Neural crest cell (in vitro differentiated cells): ENCODE measurements at places on chromosomes 11 and 22. TPM values are rescaled to one million over a fixed set of nuclear protein-coding genes. Genes with fewer than 3 reads are reported as not detected.
A peak's percentile ranks its signal among the peaks of the same experiment; 100 is the strongest.

- H3K27me3 ChIP-seq = no peaks in the 10 kb centered on the region
- DNase-seq = no peak
- H3K27ac ChIP-seq = no peak overlapping the region
- H3K4me3 ChIP-seq = no peak overlapping the region
Measured at GRCh38 chr22:36097880-36098279, 62.7 kb downstream of the APOL3 start.

Gene PIWIL4
- total RNA-seq = 0.68 and 0.72 TPM in 2 replicates

- H3K4me1 ChIP-seq = peaks cover 9% of the 10 kb centered on the region
- DNase-seq = no peak
- H3K36me3 ChIP-seq = peaks cover 2% of the 10 kb centered on the region
- H3K27me3 ChIP-seq = peaks cover 3% of the 10 kb centered on the region
Measured at GRCh38 chr11:45178890-45179671, 32.6 kb downstream of the PRDM11 start.

GRCh38 chr11:22203281-22203680 lies 10.4 kb downstream of the ANO5 start:
- no peak overlapping the region for H3K27ac ChIP-seq
- H3K27me3 ChIP-seq = no peaks in the 10 kb centered on the region
- no peak overlapping the region for H3K4me3 ChIP-seq
- H3K4me1 ChIP-seq = no peaks in the 10 kb centered on the region
- no peak for DNase-seq
- H3K36me3 ChIP-seq = no peaks in the 10 kb centered on the region

- no peak overlapping the region for H3K27ac ChIP-seq
- H3K27me3 ChIP-seq = no peaks in the 10 kb centered on the region
- no peak overlapping the region for H3K4me3 ChIP-seq
- no peaks in the 10 kb centered on the region for H3K36me3 ChIP-seq
- peaks cover 29% of the 10 kb centered on the region for H3K4me1 ChIP-seq
Measured at GRCh38 chr11:131597890-131598289, 227.5 kb downstream of the NTM start.

DNA sequence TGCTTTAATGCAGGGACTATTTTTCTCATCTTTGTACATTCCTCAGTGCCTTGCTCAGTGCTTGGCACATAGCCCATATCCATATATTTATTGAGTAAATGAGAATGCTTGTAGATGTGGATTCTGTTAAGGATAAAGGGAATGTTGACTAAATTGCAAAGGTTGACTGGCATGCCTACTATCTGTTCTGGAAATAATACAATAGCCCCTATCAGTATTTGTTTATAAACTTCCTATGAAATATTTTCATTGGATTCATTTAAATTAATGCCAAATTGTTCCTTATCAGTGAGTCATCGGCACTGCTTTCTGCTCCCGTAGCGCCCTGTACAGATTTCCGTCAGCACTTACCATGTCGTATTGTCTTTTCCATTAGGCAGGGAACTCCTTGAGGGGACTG lies 8.0 kb downstream of the RNF121 start:
- no peaks in the 10 kb centered on the region for H3K4me1 ChIP-seq
- no peak overlapping the region for H3K27ac ChIP-seq
- H3K36me3 ChIP-seq = no peaks in the 10 kb centered on the region
- no peak for DNase-seq
- no peak overlapping the region for H3K4me3 ChIP-seq

Gene OR2AT4
- not detected in 2 replicates for total RNA-seq

Gene SAA1
- not detected in 2 replicates for total RNA-seq

DNA sequence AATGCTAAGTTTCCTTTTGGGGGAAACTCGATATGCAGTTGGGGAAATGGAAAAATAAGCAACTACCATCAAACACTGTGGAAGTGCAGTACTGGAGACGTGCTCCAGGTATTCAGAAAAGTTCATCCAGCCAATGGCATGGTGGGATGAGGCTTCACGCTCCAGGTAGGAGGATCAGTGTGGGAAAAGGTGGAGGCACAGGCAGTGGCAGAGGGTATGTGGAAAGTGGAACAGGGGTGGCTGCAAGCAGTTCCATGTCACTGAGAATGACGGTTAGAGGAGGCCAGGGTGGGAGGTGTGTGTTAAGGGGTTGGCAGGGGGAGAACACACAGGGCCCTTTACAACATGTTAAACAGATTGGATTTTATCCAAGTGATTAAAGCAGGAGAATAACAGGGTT lies 105.1 kb upstream of the NCAM1 start:
- H3K4me3 ChIP-seq = no peak overlapping the region
- peaks cover 33% of the 10 kb centered on the region for H3K27me3 ChIP-seq
- no peak overlapping the region for H3K27ac ChIP-seq
- peaks cover 6% of the 10 kb centered on the region for H3K36me3 ChIP-seq

Gene P2RY2
- total RNA-seq = 0.14 and 0.27 TPM in 2 replicates

- peaks cover 18% of the 10 kb centered on the region for H3K4me1 ChIP-seq
- no peak overlapping the region for H3K27ac ChIP-seq
- no peak for DNase-seq
Measured at GRCh38 chr22:19981961-19982920, 34.4 kb downstream of the ARVCF start.

- H3K27me3 ChIP-seq = peaks cover 7% of the 10 kb centered on the region
- no peak for DNase-seq
- H3K27ac ChIP-seq = no peak overlapping the region
Measured at GRCh38 chr22:27087051-27087450, 429.7 kb downstream of the MIAT start.

GRCh38 chr11:69658626-69659450 lies 16.3 kb downstream of the LTO1 start:
- H3K36me3 ChIP-seq = no peaks in the 10 kb centered on the region
- H3K4me3 ChIP-seq = peak overlapping the region; percentile 73
- no peak for DNase-seq
- peaks cover 50% of the 10 kb centered on the region for H3K4me1 ChIP-seq
- peak overlapping the region; percentile 92 for H3K27ac ChIP-seq

Gene GP1BB
- 4.6 and 4.8 TPM in 2 replicates for total RNA-seq

- DNase-seq = no peak
- H3K27ac ChIP-seq = peak overlapping the region; percentile 97
- H3K27me3 ChIP-seq = no peaks in the 10 kb centered on the region
- H3K4me3 ChIP-seq = peak overlapping the region; percentile 20
Measured at GRCh38 chr22:40426594-40427333, 56.4 kb downstream of the SGSM3 start.

Gene GNAZ
- 25.2 and 25.5 TPM in 2 replicates for total RNA-seq

Gene TIGD3
- total RNA-seq = 3.3 TPM in 2 replicates

GRCh38 chr11:12692229-12693075 lies 18.2 kb downstream of the TEAD1 start:
- H3K4me1 ChIP-seq = peaks cover 91% of the 10 kb centered on the region
- no peaks in the 10 kb centered on the region for H3K27me3 ChIP-seq
- DNase-seq = peak; percentile 55
- no peaks in the 10 kb centered on the region for H3K36me3 ChIP-seq
- peak overlapping the region; percentile 99 for H3K27ac ChIP-seq

Gene LGALS12
- total RNA-seq = not detected in 2 replicates

DNA sequence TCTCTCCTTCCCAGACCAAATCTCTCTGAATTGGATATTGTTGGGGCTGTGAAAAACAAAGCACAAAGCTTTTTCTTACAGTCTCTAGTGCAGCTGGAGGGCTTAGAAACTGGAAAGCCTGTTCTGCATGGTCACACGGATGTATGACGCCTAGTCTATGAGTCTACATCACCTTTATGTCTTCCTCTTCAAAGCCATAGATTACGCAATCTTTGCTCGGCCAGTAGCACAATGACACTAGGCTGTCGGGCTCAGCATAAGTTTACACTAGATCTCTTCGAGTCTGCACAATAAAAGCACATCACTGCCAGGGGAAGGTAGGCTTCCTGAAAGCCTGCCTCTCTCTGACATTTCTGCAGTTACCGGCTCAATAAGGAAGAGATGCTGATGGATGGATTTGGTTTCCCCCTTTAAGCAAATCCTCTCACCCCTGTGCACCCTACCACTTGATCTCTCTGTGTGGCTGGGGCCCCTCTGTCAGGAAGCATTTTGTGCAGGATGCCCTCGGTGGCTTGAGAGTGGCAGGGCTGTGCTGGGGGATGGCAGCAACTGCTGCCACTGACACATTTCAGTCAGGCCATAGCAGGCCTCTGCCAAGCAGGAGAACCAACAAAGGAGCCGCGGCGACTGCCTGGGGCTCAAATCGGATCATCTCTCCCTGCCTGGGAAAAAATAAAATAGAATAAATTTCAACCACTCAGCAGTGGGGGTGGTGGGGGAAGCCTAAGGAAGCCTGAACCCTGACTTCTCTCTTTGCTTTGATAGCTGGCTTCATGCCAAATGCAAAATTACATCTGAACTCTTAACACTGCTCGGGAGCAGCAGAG lies 1272.8 kb downstream of the LRRC4C start:
- peak overlapping the region; percentile 83 for H3K27ac ChIP-seq
- H3K4me3 ChIP-seq = no peak overlapping the region
- no peak for DNase-seq
- H3K27me3 ChIP-seq = no peaks in the 10 kb centered on the region

Gene HYLS1
- 7.1 and 7.7 TPM in 2 replicates for total RNA-seq

- DNase-seq = no peak
- H3K4me3 ChIP-seq = no peak overlapping the region
- H3K4me1 ChIP-seq = peaks cover 30% of the 10 kb centered on the region
- H3K27ac ChIP-seq = no peak overlapping the region
- no peaks in the 10 kb centered on the region for H3K36me3 ChIP-seq
Measured at GRCh38 chr22:49935561-49935960, 17.1 kb downstream of the CRELD2 start.

GRCh38 chr11:83087035-83087434 lies 15.3 kb upstream of the RAB30 start:
- H3K27ac ChIP-seq = no peak overlapping the region
- no peaks in the 10 kb centered on the region for H3K4me1 ChIP-seq
- no peak overlapping the region for H3K4me3 ChIP-seq
- H3K27me3 ChIP-seq = no peaks in the 10 kb centered on the region
- no peak for DNase-seq

Gene TREH
- total RNA-seq = not detected in 2 replicates

- DNase-seq = no peak
- H3K4me1 ChIP-seq = peaks cover 11% of the 10 kb centered on the region
- no peak overlapping the region for H3K27ac ChIP-seq
Measured at GRCh38 chr11:2250041-2250440, 20.3 kb downstream of the ASCL2 start.

- H3K4me3 ChIP-seq = peak overlapping the region; percentile 89
- H3K36me3 ChIP-seq = no peaks in the 10 kb centered on the region
- H3K27me3 ChIP-seq = peaks cover 58% of the 10 kb centered on the region
- peaks cover 22% of the 10 kb centered on the region for H3K4me1 ChIP-seq
- no peak overlapping the region for H3K27ac ChIP-seq
Measured at GRCh38 chr11:108592591-108593213, 866 bp downstream of the EXPH5 start.

GRCh38 chr11:19368726-19369375 lies 128.1 kb upstream of the E2F8 start:
- no peak for DNase-seq
- H3K27ac ChIP-seq = no peak overlapping the region
- H3K4me1 ChIP-seq = peaks cover 17% of the 10 kb centered on the region
- H3K4me3 ChIP-seq = no peak overlapping the region

DNA sequence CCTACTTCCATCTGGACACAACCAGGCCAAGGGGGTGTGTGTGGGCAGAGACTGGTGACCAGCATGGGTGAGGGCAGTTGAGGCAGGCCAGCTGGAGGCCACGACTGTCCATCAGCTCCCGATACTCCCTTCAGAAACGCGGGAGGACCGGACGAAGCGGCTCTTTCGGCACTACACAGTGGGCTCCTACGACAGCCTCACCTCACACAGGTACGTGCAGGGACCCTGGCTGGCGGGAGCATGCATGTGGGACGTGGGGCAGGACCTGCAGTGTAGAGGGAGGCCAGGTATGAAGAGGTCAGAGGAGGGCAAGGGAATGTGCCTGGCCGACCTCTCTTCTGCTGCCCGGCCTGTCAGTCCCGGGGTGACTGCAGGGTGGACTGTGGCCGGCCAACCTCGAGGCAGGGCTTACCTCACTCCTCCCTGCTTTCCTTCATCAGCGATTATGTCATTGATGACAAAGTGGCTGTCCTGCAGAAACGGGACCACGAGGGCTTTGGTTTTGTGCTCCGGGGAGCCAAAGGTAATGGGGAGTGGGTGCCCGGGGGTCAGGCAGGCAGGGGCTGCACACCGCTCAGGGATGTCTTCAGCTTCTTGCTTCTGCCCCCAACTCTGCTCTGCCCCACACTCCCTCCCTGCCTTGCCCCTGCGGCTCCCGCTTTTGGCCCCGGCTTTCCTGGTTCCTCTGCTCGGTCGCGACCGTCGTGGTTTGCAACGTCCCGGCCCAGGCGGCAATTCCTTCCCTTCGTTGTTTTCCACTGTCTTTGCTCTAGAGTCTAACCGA lies 31.3 kb downstream of the SHANK3 start:
- no peak overlapping the region for H3K4me3 ChIP-seq
- H3K27ac ChIP-seq = peak overlapping the region; percentile 50
- no peaks in the 10 kb centered on the region for H3K27me3 ChIP-seq
- H3K4me1 ChIP-seq = peaks cover 33% of the 10 kb centered on the region
- peaks cover 2% of the 10 kb centered on the region for H3K36me3 ChIP-seq

- H3K4me3 ChIP-seq = no peak overlapping the region
- H3K27ac ChIP-seq = no peak overlapping the region
- no peaks in the 10 kb centered on the region for H3K4me1 ChIP-seq
- no peaks in the 10 kb centered on the region for H3K36me3 ChIP-seq
- no peaks in the 10 kb centered on the region for H3K27me3 ChIP-seq
Measured at GRCh38 chr11:123323568-123323967, 106.5 kb upstream of the GRAMD1B start.

Gene TMEM126A
- 34.6 and 36.4 TPM in 2 replicates for total RNA-seq

DNA sequence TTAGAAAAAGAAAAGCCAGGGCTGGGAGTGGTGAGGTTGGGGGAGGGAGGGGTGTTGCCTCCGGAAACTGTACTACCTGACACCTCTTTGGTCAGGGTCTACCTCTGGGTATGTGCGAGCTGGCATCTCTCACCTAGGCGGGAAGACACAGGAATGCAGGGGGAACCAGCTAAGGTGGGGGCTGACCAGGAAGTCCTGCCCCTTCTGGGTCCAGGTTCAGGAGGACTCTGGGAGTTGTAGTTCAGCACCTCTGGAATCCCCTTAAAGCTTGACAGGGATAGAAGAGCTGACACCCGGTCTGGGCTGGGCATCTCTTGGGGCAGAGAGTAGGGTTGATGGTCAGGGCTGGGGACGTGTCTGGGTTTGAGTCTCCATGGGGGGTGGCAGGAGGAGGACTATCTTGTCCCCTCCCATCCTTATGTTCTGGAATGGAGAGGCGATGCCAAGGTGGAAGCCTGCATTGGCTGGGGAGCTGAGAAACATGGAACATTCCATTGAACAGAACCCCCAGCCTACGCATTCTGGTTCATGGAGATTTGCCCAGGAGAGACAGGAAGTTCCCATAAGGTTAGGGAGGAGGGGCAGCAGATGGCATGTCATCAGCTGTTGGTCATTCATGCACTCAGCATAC lies 2.1 kb upstream of the KIAA1671 start:
- peaks cover 38% of the 10 kb centered on the region for H3K4me1 ChIP-seq
- DNase-seq = no peak
